Stimulated activated CD4-positive, alpha-beta T cell treated with anti-CD3 and anti-CD28 coated beads, Interleukin-1b, Interleukin-23, amount 100 ng/mL, for 1 hour (primary cell): ENCODE measurements at places on chromosomes 11 and 22.

DNA sequence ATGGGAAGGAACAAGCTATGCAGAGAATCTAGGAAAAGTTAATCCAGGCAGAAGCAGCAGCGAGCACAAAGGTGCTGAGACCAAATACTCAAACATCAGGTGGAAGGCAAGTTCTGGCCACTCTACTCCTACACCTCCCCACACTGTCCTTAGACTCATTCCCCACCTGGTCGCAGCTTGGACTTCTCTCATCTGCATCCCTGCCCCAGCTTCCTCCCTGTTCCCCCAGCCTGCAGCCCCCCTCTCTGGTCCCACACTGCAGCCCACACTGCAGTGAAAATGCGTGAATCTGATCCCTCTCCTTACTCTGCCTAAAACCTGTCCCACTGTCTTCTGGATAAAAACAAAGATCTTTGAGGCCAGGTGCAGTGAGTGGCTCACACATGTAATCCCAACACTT is 9.1 kb downstream of the TPBGL start:
- DNase-seq, result no peak

- no peak for DNase-seq
These were observed 38.6 kb upstream of the LMO2 start for GRCh38 chr11:33930317-33931021.

- DNase-seq, result no peak
These were observed 247.1 kb downstream of the MIAT start for GRCh38 chr22:26904483-26904882.

- no peak for DNase-seq
These were observed 27.2 kb upstream of the TTC28 start for GRCh38 chr22:28706845-28707244.

DNA sequence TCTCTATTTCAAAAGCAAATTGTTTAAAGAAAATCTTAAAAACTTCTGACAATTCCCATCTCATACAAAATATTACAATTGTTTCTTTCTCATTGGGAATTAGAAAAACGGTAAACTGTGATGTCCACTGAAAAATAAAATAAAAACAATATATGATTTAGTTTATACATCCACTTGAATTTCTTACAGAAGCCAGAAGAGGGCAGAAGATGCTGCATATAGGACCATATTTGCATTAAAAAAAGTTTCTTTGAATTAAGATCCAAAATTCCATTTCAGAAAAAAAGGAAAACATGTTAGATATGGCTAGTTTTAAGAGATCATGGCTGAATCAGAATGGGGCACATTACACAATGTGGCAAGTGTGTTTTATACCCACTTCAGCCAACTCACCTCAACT is 39.3 kb upstream of the LRRC4C start:
- DNase-seq, result no peak

DNA sequence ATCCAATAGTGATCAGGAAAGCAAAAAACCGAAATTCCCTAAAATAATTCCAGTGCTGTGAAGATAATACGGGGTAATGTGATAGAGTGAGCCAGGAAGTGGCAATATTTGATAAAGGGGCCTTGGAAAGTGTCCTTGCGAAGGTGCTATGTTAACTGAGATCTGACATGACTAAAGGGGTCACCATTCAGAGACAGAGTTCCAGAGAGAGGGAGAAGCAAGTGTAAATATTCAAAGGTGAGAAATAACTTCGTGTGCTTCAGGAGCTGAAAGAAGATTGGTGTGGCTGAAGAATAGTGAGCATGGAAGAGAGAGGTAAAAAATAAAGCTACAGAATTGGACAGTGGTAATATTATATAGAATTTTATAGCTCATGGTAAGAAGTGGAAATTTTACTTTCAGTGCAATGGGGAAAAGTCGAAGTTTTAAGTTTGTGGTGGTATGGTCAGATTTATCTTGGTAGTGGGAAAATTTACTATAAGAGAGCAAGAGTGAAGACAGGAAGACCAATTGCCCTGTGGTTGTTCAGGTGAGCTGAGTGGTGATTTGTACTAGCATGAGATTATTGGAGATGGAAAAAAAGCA is 164.5 kb downstream of the JRKL start:
- no peak for DNase-seq

- DNase-seq, result no peak
These were observed 19.2 kb downstream of the PIM3 start for GRCh38 chr22:49979587-49980264.

- DNase-seq, result no peak
These were observed 28.4 kb downstream of the RRP8 start for GRCh38 chr11:6574816-6575715.

DNA sequence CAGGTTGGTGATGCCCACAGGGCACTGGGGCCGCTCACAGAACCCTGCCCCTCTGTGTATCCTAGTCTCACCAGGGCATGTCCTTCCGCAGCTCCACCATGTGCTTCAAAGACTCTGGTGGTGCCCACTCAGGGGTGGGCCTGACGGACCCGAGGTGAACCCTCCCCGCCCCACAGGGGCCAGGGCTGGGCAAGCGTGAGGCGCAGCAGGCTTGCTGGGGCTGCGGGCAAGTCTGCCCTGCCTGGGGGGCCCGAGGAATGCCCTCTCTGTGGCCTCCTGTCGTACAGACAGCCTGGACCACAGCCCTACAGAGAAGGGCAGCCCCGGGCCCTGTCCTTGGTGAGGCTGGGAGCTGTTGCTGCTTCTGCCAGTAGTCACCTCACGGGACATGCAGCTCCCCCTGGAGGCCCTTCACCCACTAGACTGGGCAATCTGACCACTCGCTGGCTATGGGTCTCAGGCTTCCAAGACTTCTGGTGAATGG is 40.2 kb downstream of the TBX1 start:
- DNase-seq, result no peak

- DNase-seq, result no peak
These were observed 89.9 kb downstream of the CTTN start for GRCh38 chr11:70488171-70488703.

DNA sequence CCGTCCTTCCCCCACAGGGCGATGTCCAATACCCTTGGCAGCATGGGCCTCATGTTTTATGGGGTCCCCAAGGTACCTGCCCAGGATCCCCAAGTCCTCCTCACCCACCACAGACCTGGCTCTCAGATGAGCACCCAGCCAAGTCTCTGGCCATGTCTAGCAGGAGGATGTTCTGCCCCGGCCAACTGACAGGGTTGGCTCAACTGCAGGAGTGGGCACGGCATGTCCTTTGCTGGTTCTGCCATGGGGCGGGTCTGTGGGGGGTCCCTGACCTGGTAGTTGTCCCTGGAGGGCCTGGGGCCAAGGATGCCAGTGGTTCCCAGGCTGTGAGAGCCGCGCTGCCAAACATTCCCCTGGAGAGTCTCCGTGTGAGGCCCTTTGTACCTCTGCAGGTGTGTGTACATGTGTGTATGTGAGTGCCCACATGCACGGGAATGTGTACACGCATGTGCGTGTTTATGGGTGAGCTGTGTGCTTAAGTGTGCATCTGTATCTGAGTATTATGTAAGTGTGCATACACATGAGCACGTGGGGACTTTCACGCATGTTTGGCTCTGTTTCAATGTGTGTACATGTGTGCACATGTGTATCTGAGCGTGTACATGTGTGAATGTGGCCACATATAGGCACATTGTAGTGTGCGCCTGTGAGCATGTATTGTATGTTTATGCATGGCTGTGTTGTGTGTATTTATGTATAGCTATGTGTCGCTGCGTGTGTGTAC is 85.5 kb downstream of the KCNQ1 start:
- no peak for DNase-seq

- no peak for DNase-seq
These were observed 13.4 kb downstream of the KDELR3 start for GRCh38 chr22:38481162-38481870.

GRCh38 chr11:87290304-87290922 is 252.7 kb downstream of the TMEM135 start:
- no peak for DNase-seq

GRCh38 chr11:3684129-3684818 is 13.1 kb upstream of the CHRNA10 start:
- DNase-seq, result no peak

- DNase-seq, result no peak
These were observed 91.5 kb upstream of the YWHAH start for GRCh38 chr22:31852691-31853421.

DNA sequence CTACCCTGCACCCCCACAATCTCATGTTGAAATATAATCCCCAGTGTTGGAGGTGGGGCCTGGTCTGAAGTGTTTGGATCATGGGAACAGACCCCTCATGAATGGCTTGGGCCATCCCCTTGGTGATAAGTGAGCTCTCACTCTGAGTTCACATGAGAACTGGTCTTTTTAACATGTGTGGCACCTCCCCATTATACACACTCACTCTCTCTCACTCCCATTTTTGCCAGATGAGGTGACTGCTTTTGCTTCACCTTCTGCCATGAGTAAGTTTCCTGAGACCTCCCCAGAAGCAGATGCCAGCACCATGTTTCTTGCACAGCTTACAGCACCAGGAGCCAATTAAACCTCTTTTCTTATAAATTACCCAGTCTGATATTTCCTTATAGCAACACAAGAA is 32.1 kb upstream of the DRD2 start:
- DNase-seq, result no peak

DNA sequence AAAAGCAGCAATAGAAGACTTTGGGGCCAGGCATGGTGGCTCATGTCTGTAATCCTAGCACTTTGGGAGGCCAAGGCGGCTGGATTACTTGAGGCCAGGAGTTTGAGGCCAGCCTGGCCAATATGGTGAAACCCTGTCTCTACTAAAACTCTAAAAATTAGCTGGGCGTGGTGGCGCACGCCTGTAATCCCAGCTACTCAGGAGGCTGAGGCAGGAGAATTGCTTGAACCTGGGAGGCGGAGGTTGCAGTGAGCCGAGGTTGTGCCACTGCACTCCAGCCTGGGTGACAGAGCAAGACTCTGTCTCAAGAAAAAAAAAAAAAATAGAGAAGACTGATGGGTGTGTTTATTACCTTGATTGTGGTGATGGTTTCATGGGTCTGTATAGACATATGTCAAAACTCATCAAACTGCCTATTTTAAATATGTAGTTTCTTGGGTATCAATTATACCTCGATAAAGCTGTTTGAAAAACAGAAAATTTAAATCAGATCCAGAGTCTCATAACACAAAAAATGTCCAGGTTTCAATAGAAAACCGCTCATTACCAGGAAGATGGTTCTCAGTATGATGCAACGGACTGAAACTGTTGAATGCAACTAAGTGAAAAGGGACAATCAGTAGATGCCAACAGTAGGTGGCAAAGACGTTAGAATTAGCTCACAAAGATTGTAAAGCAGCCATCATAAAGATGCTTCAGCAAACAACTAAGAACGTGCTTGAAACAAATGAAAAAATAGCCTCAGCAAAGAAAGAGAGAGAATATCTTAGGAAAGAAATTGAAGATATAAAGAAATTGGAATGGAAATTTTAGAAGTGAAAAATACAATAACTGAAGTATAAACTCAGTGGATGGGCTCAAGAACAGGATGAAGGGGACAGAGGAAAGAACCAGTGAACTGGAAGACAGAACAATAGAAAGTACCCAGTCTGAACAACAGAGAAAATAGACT is 33.1 kb upstream of the SEPTIN5 start:
- no peak for DNase-seq

- DNase-seq, result no peak
These were observed 3.8 kb upstream of the BUD13 start for GRCh38 chr11:116776522-116776984.
